ENCODE measurements at places on chromosomes 6 and 20.

DNA sequence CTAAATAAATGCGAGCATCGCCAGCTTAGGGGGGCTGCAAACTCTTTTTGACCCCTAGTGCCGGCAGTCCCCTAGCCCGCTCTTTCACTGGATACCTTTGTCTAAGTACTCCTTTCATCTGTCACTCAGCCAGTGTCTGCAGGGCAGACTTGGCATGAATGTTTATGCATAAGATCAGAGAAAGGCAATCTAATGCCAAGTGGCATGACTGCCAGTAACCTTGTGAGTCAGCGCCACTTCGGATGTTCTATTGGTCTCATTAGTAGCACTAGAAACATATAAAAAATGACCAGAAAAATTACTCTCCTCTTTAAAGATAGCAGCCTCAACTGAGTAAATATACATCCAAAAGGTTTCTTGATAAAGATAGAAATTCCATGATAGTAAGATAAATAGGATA lies 192.2 kb downstream of the TBC1D32 start:
- no peak for DNase-seq

DNA sequence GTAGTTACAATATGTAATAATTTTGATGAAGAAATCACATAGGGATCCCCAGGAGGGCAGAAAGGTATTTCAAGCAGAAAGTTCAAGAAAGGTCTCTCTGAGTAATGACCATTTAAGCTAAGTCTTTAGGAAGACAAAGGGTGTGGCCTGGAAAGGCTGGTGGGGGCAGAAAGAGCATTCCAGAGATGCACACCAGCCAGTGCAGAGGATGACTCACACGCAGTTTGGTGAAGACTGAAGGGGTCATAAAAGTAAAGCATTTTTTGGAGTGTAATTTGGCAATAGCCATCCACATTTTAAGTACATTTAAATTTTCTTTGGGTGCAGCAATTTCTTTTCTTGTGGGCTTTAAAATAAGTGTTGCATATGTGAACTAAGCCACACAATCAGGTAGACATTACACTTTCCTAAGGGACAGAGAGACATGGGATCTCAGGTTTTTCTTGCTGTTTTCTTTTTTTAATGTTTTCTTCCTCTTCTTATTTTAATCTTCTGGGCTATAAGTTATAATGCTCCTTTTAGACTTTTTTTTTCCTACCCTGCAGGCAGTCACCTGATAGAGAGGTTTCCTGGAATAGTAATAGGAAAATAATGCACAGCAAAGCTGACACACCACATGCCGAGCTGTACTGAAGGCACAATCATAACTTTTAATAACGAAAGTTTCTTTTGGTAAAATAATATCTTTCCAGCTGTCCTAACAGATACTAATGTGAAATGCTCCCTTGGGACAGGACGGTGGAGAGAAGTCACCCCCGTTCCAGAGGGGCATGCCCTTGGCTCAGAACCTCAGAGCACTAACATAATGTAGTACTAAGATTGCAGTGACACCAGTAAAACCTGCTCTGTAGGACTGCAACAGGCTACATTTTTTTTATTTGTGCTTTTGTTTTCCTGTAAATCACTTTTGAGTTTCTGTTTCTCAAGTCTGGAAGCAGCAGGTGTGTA lies 49.6 kb upstream of the PTPRK start:
- no peak for DNase-seq

DNA sequence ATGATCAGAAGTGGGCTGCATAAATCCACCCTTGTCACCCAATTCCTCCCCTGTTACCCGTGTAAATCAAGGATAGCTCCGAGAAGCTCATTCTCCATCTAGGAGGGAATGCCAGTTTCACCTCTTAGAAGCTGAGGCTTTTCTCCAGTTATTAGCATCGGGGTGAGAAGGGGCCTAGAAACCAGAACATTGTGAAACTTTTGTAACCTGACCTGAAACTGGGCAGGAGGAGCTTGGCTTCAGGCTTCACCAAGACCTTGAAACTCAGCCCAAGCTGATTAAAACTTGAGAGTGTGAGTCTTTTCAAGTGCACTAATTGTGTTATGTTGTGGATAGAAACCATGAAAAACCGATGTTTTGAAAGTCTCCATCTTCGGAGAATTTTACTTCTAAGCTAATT lies 103.1 kb downstream of the BMP2 start:
- DNase-seq: no peak

GRCh38 chr6:169763881-169764280 lies 12.5 kb downstream of the ERMARD start:
- DNase-seq: no peak

DNA sequence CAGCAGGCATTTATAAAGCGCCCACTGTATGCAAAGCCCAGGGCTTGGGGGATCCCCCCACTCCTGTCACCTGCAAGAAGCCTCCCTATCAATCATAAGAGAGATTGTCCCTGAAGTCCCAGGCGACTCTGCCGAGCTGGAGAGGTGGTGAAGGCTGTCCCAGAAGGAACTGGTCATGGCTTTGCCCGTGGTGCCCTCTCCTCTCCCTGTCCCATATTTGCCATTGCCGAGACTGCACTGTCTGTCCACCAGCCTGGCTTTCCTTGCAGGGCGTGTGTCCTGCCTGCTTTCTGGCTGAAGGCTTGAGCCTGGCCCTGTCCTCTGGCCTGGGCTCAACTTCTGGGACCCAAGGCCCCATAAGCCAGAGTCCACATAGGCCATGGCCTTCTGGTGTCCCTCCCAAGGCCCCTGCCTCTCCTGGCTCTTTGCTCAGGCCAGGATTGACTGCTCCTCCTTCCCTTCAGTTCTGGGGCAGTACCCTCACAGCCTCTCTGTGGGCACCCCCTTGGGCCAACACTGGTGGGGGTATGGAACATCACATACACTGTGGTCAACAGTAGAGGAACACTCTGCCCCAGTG lies 46.9 kb downstream of the CPXM1 start:
- DNase-seq: no peak

GRCh38 chr6:170143401-170144150 lies 147.3 kb downstream of the DLL1 start:
- no peak for DNase-seq

GRCh38 chr6:144216668-144217218 lies 66.4 kb downstream of the STX11 start:
- peak; percentile 26 for DNase-seq

DNA sequence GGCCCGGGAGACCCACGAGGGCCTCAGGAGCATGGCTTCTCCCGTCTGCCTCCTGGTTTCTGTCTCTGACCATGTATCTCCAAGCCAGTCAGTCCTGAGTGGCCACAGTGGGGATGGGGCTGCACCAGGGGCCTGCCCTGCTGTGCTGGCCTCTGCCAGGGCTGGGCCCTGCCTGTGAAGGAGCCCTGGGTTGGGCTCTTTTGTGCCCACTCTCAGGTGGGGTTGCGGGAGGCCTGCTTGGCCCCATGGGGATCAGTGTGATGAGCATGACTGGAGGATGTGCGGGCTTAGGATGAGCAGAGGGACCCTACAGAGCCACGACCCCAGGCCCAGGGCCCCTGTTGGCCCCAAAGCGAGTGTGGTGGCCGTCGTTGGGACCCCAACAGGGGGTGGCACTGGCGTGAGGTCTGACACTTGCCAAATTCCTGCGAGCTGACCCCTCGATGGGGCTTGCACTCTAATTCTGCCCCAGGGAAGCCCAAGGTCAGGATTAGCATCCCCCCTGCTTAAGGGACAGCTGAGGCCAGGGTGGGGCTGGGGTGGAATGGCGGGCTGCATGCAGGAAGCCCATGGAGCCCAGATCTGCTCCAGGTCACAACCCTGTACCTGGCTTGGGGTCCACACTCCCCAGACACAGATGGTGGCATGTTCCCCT lies 90.0 kb upstream of the BHLHE23 start:
- no peak for DNase-seq

DNA sequence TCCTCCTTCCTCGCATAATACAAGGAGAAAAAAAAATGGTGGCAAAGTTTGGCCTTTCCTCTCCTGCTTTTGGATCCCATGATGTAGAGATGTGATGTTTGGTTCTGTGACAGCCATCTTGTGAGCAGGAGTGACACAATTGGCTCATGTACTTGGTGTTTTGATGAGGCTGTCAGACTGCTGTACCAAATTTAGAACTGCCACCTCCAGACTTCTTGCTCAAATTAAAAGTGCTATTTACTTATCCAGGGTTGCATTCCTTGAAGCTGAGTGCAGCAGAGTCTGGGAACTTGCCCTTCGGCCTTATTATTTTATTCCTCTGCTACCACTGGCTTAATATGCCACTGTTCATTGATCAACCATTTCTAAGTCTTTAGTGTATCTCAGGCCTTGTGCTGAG lies 21.9 kb downstream of the BCAS1 start:
- DNase-seq: no peak

DNA sequence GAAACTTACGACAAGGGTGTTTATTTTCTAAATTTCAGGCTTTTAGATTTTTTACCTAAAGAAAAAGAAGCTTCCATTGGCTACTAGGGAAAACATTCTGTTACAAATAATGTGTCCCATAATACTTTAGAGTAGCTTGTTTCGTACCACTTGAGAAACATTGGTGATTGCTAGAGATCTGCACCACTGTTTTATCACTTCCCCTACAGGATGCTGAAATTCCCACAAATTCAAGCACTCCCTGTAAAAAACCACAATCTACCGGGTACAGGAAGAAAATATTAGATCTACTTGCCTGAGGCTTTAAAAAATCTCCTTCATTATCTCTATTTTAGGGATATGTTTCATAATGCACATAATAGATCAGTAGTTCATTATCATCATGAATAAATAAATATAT lies 29.9 kb downstream of the SEL1L2 start:
- no peak for DNase-seq

- no peak for DNase-seq
Observed at GRCh38 chr6:121042766-121043165, 291.5 kb downstream of the TBC1D32 start.

- DNase-seq: no peak
Observed at GRCh38 chr6:24849713-24850112, 51.0 kb upstream of the ARMH2 start.

- no peak for DNase-seq
Observed at GRCh38 chr6:125944896-125945295, 11.7 kb upstream of the HINT3 start.

All from caudate nucleus (tissue), 63 donors.